ENCODE measurements at places on chromosomes 16 and 17.
A peak's percentile ranks its signal among the peaks of the same experiment; 100 is the strongest.

DNA sequence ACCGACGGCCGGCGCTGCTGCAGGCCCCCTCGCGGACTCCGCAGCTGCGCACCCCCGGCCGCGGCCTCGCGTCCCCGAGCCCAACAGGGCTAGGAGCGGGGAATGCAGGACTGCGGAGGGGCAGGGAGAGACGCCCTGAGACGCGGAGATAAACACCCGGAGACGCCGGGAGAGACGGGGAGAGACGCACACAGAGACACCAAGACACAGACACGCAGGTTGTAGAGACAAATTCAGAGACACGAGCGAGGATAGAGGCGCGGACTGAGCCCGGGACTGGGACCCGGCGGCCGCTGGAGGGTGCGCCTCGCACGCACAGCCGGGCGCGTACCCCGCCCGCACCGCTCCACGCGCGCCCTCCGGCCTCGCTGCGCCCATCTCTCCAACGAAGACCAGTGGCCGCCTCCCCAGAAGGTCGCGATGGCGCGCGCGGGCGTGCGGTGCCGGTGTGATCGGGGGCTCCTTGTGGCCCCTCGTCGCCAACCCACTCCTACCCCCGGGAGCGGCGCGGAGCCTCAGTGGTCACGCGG is 902 bp downstream of the STAC2 start:
- no peak for DNase-seq

GRCh38 chr17:64154717-64155116 is 24.8 kb upstream of the ERN1 start:
- no peak for DNase-seq

GRCh38 chr16:46932802-46933201 is 40.7 kb downstream of the DNAJA2 start:
- peak; percentile 10 for DNase-seq

GRCh38 chr17:30947796-30948195 is 23.0 kb upstream of the RNF135 start:
- no peak for DNase-seq

DNA sequence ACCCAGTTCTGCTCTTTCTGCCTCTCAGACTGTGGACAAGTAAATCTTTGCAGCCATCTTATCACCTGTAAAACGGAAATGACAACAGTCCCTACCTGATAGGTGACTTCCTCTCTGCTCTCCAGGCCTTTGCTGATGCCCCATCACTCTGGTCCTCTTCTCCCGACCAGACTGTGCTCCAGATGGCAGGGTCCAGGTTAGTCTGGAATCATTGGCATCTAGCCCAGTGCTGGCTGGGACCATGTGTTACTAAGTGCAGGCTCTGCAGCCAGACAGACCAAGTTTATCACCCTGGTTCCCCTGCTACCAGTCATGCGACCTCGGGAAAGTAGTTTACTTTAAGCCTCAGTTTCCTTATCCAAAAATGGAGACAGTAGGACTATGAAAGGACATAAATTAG is 1.8 kb upstream of the NUBP1 start:
- DNase-seq, result peak; percentile 43

- DNase-seq, result no peak
Observed at GRCh38 chr16:22924492-22924891, 110.5 kb downstream of the HS3ST2 start.

- peak; percentile 75 for DNase-seq
Observed at GRCh38 chr17:15883617-15884111, 61.3 kb upstream of the ADORA2B start.

- peak; percentile 76 for DNase-seq
Observed at GRCh38 chr16:48531011-48531962, 78.7 kb downstream of the N4BP1 start.

DNA sequence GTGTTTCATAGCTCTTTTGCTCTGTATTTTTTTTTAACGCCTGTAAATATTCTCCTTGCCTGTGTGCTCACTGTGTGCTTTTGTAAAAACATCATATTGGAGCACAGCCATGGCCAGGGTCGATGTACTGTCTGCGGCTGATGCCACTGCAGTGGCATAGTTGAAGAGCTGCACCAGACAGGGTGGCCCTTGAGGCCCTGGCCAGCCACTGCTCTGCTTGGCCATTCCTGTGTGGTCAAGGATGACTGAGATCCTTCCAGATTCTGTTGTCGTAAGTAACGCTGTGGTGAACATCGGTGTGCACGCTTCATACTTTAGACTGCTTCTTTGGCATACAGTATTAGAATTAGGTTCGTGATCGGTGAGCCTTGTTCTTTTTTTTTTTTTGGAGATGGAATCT is 14.6 kb downstream of the CRAMP1 start:
- DNase-seq, result no peak

DNA sequence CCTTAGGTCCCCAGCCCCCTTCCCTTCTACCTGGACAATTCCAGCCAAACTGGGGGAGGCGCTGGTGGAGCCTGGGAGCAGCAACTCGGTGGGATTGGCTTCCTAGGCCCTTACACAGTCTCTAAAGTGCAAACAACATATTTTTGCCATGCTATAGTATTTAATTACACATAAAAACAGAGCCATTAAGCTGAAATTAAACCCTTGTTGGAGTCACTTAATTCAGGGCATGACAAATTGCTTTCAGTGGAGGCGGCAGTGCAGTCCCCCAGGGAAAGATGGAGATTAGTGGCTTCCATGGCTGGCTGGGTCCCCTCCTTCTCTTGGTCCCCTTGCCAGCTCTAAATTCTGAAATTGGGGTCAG is 17.3 kb downstream of the IGFBP4 start:
- DNase-seq, result no peak

Data from fibroblast of upper back skin (primary cell).